RCC 7860 (cell line): ENCODE measurements at places on chromosomes 1 and 21.
A peak's percentile ranks its signal among the peaks of the same experiment; 100 is the strongest.

GRCh38 chr1:241513378-241513777 lies 6.2 kb downstream of the FH start:
- DNase-seq = no peak

DNA sequence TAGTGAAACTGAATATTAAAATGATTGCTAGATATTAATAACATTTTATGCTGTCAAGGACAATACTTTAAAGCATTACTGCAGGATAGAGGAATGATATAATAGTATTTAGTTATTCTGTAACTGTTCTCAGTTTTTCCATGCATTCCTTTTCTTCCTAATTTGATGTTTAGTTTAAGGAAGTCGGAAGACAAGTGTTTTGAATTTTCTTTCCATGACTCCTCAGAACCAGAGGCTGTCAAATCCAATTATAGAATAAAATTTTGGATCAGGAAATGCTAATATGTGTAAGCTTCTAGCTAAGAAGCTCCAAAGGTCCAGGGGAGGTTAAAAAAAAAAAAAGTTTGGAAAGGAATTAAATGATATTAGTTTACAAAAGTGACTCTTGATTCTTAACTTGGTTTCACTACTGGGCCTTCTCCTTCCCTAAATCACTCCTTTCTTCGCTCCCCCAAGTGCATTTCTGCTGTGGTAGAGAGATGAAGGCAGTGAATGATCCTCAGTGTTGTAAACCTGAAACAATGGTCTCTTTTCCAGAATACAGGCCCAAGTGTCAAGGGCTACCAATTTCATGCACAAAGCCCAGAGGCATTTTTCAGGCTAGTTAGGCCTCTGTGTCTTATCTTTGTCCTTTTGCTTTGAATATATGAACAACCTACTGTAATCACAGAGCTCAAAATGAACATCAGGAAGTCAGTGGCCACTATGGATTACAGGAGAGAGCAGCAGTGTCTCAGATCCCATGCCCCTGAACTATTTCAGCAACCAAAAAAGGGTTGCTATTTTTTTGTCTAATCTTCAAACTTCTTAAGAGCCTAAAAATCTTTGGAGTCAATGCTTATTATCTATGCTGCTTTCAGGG lies 6.2 kb downstream of the ADSS2 start:
- DNase-seq = no peak

DNA sequence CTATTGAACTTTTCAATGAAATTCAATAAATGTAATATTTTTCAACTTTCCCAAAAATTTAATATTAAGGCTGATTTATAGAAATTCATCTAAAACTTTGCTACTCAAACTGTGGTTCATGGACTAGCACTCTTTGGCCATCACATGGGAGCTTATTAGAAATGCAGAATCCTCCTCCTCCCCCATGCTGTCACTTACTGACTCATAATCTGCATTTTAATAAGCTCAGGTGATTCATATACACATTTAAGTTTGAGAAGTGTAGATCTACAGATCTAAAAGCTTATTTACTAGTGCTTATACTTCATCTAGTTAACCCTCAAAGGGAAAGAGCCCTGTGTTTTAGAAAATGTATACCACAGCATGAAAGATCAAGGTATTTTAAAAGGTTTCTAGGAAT lies 84.3 kb downstream of the HS2ST1 start:
- DNase-seq = no peak

GRCh38 chr1:88519156-88519555 lies 164.9 kb upstream of the PKN2 start:
- no peak for DNase-seq

- peak; percentile 92 for DNase-seq
Observed at GRCh38 chr1:85623061-85623471, 42.5 kb downstream of the CCN1 start.

DNA sequence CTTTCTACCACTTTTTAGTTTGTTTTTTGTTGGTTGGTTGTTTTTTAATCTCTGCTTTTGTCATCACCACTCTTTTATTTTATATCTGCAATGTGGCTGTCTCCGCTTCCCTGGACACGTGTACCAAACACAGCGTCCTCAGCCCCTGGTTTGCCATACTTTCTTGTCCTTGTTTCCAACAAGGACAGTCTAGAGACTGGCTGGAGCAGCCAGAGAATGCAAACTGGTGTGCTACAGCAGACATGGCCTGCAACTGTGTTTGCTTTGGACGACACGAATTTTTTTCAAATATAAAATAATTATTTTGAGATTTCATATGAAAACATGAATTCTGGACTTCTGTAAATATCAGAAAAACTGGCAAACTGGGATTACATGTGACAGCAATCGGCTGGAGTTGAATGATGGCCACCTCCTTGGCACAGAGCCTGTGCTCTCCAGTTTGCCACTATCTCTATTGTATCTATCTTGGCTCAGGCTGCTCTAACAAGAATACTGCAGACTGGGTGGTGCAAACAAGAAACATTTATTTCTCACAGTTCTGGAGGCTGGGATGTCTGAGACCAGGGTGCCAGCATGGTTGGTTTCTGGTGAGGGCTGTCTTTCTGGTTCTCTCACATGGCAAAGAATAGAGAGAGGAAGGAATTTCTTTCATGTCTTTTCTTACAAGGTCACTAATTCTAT lies 34.6 kb upstream of the POU2F1 start:
- no peak for DNase-seq

GRCh38 chr1:244076740-244077139 lies 25.7 kb downstream of the ZBTB18 start:
- no peak for DNase-seq

- DNase-seq = no peak
Observed at GRCh38 chr1:156489935-156490293, 10.7 kb downstream of the MEF2D start.

- DNase-seq = no peak
Observed at GRCh38 chr1:13600762-13601453, 17.3 kb downstream of the PDPN start.

DNA sequence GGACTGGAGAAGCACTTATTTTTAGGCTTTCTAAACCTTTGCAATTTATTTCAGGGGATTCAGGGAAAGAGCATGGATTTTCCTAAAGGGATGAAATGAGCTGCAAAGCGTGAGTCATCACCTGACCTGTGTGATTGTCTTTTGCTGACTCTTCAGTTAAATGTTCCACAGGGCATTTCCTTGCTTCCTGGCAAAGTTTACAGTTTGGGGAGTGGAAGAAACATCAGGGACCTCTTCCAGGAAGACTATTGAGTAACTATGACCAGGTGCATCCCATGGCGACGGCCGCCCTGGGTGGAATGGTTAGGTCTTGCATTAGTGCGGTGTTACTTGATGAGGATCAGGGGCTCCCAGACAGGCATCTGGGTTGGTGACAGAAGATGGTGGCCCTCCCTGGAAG lies 79.5 kb upstream of the SIPA1L2 start:
- peak; percentile 43 for DNase-seq

DNA sequence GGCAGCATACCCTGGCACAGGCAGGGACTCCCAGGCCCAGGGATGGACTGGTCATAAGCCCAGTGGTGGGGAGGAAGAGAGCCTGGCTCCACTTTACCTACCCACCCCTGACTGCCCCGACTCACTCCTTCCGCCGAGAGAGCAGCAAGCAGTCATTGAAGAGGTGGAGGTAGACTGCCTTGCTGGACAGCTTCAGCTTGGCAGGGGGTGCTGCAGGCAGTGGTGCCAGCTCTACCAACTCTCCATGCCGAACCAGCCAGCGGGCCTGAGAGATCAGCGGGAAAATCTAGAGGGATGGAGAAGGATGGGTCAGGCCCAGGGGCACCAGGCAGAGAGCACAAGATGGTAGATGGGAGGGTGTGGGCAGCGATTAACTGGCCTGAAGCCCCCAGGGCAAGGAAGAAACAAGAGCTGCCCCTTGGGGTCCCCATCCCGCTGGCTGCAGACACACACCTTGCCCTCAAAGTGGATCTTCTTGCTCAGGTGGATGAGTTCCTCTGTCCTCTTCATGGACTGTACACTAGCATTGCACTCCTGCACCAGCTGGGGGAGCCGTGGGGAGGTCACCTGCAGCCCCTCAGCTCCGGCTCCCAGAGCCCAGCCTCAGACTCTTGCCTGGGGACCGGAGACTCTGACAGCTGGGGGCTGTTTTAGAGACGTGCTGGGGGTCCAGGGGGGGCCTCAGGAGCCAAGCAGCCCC lies 7.7 kb downstream of the ARHGEF19 start:
- DNase-seq = no peak

- no peak for DNase-seq
Observed at GRCh38 chr21:42423685-42424084, 20.0 kb downstream of the UBASH3A start.

DNA sequence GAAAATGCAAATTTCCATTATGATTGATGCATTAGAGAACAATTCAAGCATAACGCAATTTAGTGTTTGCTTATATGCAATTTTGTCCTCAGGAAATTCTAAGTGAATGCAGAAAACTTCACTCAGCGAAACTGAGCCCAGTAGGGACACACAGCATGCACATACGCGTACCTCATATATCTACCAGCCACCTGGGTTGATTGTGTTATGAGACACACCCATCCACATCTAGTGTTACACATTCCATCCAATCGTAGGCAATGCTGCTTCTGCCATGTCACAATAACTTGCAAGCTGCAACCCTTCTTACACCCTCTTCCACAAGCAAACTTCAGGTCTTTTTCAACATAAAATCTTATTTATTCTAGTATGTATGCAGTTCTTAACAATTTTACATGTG lies 312.9 kb downstream of the HHAT start:
- DNase-seq = no peak

- DNase-seq = no peak
Observed at GRCh38 chr1:59018860-59019259, 235.0 kb upstream of the JUN start.

DNA sequence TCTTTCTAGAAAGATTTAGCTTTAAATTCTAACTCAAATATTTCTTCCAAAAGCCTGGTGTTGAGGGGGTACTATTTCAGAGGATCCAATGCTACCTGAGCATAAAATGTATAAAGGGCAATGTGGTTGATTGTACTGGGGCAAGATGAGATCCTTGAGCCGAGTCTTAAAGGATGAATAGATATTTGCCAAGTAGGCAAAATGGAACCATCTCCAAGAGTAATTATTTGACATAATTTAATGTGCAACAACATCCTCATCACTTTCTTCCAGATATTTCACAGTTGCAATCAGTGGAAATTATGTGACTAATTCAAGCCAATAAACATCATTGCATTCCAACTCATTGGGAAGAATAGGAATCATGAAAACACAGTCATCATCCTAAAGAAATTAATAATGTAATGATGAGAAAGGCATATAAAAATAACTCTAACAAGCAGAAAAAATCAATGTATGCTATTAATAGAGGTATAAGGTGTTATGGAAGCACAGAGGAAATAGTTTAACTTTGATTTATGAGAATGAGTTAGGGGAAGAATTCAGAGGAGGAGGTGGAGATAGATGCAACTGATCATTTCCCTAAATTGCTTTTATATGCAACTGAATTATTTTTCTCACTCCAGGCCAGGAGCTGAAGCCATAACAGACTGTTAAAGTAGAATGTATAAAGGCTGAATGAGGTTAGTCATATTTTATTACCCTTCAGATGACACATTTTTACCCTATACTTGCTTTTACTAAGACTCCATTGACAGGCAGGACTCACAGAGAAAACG lies 30.0 kb upstream of the RGS4 start:
- no peak for DNase-seq

- DNase-seq = no peak
Observed at GRCh38 chr1:242651817-242652216, 127.3 kb upstream of the PLD5 start.

DNA sequence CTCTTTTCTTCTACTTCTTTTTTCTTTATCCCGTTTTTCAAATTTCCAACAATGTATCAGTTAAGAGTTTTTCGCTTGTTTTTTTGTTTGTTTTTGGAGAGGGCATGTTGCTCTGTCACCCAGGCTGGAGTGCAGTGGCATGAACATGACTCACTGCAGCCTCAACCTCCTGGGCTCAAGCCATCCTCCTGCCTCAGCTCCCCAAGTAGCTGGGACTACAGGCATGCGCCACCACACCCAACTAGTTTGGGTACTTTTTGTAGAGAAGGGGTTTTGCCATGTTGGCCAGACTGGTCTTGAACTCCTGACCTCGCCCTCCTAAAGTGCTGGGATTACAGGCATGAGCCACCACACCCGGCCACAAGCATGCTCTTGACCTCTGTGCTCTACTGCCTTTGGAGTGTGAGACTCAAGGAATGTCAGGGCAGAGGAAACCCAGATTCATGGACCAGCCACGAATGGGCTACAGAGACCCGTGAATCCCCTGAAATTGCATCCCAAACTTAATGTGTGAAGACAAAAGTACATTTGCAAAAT lies 65.1 kb upstream of the HSD17B7 start:
- DNase-seq = no peak

DNA sequence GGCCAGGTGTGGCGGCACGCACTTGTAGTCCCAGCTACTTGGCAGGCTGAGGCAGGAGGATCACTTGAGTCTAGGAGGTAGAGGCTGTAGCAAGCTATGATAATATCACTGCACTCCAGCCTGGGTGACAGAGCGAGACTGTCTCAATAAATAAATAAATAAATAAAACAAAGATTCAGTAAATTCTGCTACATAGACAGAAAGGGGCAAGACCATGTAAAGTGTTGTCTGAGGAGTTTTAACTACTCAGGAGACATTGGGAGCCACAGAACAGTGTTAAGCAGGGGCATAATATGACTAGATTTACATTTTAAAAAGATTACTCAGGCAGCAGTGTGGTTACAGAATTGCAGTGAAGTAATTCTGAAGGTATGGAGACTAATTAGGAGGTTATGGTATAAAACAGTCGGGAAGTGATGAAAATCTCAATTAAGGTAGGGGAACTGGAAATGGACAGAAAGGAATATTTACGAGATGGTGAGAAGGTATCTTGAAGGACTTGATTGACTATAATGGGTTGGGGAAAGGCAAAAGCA lies 94.7 kb downstream of the ATP1B1 start:
- no peak for DNase-seq

DNA sequence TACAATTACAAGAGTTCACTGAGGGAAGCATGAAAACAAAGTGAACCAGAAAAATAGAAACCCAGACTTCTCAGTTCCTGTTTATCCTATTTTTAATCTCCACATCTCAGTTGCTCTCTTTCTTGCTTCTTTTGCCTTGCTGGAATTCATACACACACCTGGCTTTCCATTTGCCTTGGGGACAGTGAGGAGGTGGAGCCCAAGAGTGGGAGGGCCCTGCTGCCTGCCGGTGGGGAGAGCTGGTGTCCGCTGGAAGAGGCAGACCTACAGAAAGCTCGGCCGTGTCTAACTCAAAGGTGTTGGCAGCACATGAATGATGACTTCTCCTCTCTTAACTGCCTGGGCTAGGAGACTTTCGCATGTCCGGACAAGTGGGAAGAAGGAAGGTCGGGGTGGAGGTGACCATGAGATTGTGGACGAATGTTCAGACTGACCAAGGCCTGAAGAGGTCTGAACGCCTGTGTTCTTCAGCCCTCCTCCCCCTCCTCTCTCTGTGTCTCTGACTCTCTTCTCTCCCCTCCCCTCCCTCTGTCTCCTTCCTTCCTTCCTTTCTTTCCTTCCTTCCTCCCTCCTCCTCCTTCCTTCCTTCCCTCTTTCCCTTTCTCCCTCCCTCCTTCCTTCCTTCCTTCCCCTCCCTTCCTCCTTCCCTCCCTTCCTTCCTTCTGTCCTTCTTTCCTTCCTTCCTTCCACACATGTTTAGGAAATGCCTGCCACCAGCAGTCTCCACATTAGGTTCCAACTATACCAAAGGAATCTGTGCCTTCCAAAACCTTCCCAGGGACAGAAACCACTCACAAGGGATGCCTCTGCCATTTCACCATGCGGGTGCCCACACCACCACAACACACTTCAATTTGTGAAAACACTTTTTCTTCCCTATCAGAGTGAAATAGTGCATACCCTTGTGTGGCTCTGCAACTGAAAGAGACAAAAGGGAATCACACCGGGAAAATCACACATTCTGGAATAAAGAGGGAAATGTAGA lies 157.3 kb upstream of the RUNX1 start:
- no peak for DNase-seq
